ENCODE measurements at places on chromosomes 5 and 9. TPM values are rescaled to one million over a fixed set of nuclear protein-coding genes. Genes with fewer than 3 reads are reported as not detected.

Gene FAM163B
- not detected for total RNA-seq

DNA sequence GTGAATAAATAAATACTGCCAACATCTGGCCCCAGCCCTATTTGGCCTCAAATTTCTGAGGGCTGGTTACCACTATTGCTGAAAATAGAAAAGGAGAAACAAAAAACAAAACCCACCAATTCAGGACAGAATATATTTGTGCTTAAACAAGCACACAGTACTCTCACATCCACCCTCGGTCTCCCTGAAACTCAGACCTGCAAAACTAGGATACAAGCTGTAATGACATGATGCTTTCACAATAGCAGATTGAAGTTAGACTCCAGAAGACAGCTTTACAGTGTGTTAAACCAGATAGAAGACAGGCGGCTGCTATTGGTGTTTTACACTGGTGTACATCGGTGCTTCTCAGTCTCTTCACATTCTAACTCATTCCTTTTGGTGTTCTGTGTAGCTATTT is 214.9 kb upstream of the DMRT1 start:
- H3K27me3 ChIP-seq = peaks cover 5% of the 10 kb centered on the region
- H3K27ac ChIP-seq = no peak overlapping the region
- no peak overlapping the region for H3K4me3 ChIP-seq
- peaks cover 18% of the 10 kb centered on the region for H3K4me1 ChIP-seq
- DNase-seq = no peak

GRCh38 chr9:36396985-36397384 is 3.1 kb downstream of the RNF38 start:
- no peaks in the 10 kb centered on the region for H3K27me3 ChIP-seq
- peaks cover 31% of the 10 kb centered on the region for H3K36me3 ChIP-seq
- no peak overlapping the region for H3K4me3 ChIP-seq
- DNase-seq = no peak
- peaks cover 49% of the 10 kb centered on the region for H3K4me1 ChIP-seq

DNA sequence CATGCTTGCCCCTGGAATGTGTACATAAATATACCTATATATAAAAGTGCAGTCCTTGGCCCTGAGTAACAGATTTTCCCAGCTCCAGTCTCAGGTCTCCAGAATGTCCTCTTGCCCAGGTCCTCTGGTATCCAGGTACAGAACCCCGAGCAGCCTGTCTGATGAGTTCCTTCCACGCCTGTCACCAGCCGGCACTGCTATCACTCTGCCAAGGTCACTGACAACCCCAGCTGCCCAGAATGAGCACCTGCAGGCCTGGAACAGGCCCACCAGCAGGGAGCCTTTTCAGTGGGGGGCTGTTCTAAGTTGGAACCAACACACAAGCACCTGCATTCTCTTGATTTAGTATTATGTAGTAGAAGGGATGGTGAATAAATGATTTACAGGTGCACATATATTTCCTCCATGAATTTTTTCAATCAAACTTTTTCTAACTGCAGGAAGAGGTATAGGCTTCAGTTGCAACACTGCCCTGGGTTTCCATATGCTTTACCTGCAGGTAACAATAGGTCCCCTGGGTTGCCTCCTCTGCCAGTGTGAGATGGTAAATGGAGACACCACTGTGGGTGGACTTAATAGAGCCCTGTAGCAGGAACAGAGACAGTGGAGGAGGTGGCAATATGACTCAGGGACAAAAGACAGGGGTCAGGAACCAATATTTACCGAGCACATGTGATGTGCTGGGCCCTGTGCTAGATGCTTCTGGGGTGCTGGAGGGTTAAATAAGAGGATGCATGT is 291.9 kb downstream of the SPOCK1 start:
- no peaks in the 10 kb centered on the region for H3K27me3 ChIP-seq
- no peak overlapping the region for H3K4me3 ChIP-seq
- DNase-seq = no peak
- no peak overlapping the region for H3K27ac ChIP-seq
- H3K4me1 ChIP-seq = no peaks in the 10 kb centered on the region

Gene WDR38
- total RNA-seq = not detected

GRCh38 chr5:116280149-116280803 is 195.5 kb downstream of the COMMD10 start:
- no peaks in the 10 kb centered on the region for H3K27me3 ChIP-seq
- H3K4me1 ChIP-seq = peaks cover 5% of the 10 kb centered on the region
- H3K27ac ChIP-seq = no peak overlapping the region
- no peak overlapping the region for H3K4me3 ChIP-seq
- H3K36me3 ChIP-seq = no peaks in the 10 kb centered on the region

DNA sequence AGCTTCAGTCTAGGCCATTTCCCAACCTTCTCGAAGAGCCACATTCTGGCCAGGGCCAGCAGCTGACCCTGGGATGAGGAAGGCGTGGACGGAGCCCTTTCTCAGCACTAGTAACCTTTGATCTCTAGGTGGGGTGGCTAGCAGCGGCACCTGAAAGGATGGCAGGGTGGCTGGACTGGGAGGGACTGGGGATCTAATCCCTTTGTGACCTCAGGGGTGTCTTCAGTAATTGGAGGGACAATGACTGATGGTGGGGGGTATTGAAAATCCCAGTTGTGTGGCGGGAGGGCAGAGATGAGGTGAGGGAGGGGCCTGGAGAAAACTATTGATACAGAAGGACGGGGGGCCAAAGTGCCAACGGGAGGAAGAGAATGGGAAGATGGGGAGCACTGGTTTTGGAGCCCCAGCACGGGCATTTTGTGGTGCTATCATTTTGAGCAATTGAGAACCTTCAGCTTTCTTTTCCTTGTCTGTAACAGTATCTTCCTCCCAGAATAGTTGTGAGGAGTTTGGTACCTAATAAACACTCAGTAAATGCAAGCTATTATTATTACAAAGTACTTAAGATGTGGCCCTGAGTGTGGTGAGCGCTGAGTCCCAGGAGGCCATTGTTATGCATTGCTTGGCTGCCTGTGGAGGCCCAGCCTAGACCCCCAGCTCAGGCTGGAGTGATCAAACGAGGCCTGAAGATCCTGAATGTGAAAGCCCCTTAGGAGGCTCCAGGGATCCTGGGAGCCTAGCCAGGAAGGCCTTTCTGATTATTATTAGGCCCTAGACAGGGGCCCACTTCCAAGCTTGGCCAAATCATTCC is 37.3 kb upstream of the UBE2D2 start:
- H3K27ac ChIP-seq = no peak overlapping the region
- H3K27me3 ChIP-seq = peaks cover 4% of the 10 kb centered on the region
- no peaks in the 10 kb centered on the region for H3K36me3 ChIP-seq
- peaks cover 2% of the 10 kb centered on the region for H3K4me1 ChIP-seq
- no peak for DNase-seq

Gene TAF9
- 52.8 TPM for total RNA-seq
